ENCODE measurements at places on chromosomes 5 and 9. TPM values are rescaled to one million over a fixed set of nuclear protein-coding genes. Genes with fewer than 3 reads are reported as not detected.

DNA sequence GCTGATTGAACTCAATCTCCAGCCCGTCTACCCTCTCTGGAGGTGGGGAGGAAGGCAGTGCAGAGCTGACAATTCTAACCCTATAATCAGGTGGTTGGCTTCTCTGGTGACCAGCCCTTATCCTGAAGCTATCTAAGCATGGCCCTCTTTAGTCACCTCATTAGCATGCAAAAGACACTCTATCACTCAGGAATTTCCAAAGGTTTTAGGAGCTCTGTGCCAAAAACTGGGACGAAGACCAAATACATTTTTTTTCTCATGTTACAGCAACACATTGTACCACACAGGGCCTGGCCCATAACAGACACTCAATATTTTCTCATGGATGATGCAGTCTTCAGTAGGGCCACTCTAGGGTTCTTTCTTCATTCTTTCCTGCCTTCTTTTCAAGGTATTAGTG, 118.8 kb upstream of the VLDLR start:
- H3K4me1 ChIP-seq: no peaks in the 10 kb centered on the region
- H3K36me3 ChIP-seq: no peaks in the 10 kb centered on the region
- H3K27me3 ChIP-seq: no peaks in the 10 kb centered on the region
- no peak for DNase-seq

Gene LOX
- 3.6 TPM for total RNA-seq

DNA sequence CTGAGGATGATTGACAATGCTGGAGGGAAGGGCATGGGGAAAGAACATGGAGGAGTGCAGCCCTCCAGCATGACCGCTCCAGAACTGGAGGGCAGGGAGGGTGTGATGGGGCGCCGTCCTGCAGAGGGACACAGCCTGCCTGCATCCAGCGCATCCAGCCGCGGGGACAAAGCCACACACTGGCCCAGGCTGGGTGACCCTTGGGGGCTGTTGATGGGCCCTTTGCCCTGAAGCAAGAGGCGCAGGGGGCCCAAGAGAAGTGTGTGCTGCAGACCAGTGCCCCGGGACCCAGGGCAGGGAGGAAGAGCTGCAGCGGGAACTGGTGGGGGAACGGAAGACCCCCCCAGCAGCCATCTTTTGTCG, 169.8 kb upstream of the PPP1R26 start:
- no peak overlapping the region for H3K27ac ChIP-seq
- no peaks in the 10 kb centered on the region for H3K4me1 ChIP-seq
- H3K27me3 ChIP-seq: no peaks in the 10 kb centered on the region
- H3K36me3 ChIP-seq: no peaks in the 10 kb centered on the region

GRCh38 chr5:131682175-131682574, 47.1 kb upstream of the RAPGEF6 start:
- no peaks in the 10 kb centered on the region for H3K27me3 ChIP-seq
- H3K4me1 ChIP-seq: no peaks in the 10 kb centered on the region
- peaks cover 10% of the 10 kb centered on the region for H3K36me3 ChIP-seq
- H3K27ac ChIP-seq: no peak overlapping the region
- DNase-seq: no peak
- H3K4me3 ChIP-seq: no peak overlapping the region

GRCh38 chr5:135088911-135089310, 54.9 kb upstream of the PITX1 start:
- H3K27me3 ChIP-seq: no peaks in the 10 kb centered on the region
- H3K27ac ChIP-seq: no peak overlapping the region
- no peaks in the 10 kb centered on the region for H3K36me3 ChIP-seq
- H3K4me1 ChIP-seq: no peaks in the 10 kb centered on the region
- no peak for DNase-seq
- H3K4me3 ChIP-seq: no peak overlapping the region

DNA sequence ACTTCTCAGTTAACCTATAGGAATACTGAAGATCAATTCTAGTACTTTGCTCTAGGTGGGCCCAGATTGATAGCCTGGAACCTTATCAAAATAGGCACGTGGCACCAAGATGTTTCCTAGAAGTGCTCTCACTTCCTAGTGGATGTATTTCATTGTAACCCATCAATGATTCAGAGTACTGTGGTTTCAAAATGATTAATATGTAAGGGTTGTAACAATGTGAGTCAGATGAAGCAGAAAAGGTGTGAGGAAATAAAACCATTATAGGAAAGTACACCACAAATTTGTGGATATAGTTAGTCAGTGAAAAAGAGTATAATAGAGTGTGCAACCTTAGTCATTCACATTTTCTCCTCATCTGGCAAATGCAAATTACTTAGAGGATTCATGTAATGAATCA, 177.3 kb upstream of the FST start:
- H3K4me1 ChIP-seq: no peaks in the 10 kb centered on the region
- H3K27ac ChIP-seq: no peak overlapping the region
- no peaks in the 10 kb centered on the region for H3K36me3 ChIP-seq
- DNase-seq: no peak

Gene MIGA2
- 27.7 TPM for total RNA-seq

GRCh38 chr5:149175346-149176105, 34.2 kb downstream of the ABLIM3 start:
- no peak overlapping the region for H3K27ac ChIP-seq
- H3K4me1 ChIP-seq: no peaks in the 10 kb centered on the region
- no peak for DNase-seq
- no peak overlapping the region for H3K4me3 ChIP-seq

- no peaks in the 10 kb centered on the region for H3K27me3 ChIP-seq
- no peak overlapping the region for H3K4me3 ChIP-seq
- no peaks in the 10 kb centered on the region for H3K4me1 ChIP-seq
- H3K36me3 ChIP-seq: no peaks in the 10 kb centered on the region
- H3K27ac ChIP-seq: no peak overlapping the region
- DNase-seq: no peak
Observed at GRCh38 chr9:18668944-18669343, 195.0 kb downstream of the ADAMTSL1 start.

DNA sequence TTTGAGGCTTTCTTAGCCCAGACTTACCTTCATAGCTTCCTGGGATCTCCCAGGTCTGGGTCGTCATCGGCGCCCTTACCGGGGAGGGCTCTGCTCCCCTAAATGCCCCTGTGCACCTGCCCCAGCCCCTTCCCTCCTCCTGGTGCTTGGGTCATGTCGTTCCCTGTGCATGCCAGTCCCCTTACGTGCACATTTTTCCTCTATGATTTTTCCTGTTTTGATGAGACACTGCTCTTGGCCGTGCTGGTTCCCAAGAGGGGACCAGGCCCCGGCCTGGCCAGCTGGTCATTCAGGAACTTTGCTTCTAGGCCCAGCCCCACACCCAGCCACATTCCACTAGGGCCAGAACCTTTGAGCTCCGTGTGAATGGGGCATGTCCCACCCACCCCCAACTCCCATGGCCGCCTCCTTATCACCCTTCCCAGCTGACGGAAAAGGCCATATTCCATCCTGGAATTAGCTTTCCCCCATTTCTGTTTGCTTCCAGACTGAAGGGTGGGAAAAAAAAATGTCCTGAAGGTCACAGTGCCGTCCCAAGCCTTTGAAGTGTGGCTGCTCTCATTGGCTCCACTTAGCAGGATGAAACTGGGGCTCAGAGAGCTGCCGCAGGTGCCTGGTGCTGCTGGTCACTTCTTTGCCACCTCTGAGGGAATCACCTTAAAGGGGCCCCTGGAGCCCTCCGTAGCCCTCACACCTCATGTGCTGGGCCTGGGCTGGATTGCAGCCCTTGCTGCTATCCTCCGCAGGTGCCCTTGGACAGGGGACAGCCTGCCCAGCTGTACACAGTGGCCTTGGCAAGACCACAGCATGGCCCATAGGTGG, 25.1 kb downstream of the ERGIC1 start:
- H3K36me3 ChIP-seq: no peaks in the 10 kb centered on the region
- H3K27ac ChIP-seq: no peak overlapping the region
- no peak overlapping the region for H3K4me3 ChIP-seq
- no peak for DNase-seq

Gene TXN
- 266 TPM for total RNA-seq

DNA sequence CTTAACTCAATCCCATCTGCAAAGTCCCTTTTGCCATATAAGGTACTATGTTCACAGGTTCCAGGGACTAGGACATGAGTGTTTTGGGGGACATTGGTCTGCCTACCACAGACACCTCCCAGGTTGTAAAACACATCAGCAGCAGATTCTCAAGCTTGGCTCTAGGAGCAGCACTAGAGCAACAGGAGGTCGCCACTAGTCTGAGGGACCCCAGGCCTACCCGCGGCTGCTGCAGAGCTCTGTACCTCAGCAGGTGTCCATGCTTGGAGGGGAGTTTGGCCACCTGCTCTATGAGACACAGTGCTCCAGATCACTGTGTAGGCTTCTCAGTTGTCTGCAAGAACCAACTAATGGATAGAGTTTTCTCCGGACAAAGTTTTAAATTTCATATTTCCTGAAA, 262.2 kb upstream of the ARRDC3 start:
- H3K4me1 ChIP-seq: peaks cover 11% of the 10 kb centered on the region
- H3K27ac ChIP-seq: no peak overlapping the region
- DNase-seq: no peak
- H3K27me3 ChIP-seq: no peaks in the 10 kb centered on the region
- H3K36me3 ChIP-seq: no peaks in the 10 kb centered on the region
- H3K4me3 ChIP-seq: no peak overlapping the region

Gene SPINK4
- total RNA-seq: not detected

- no peaks in the 10 kb centered on the region for H3K4me1 ChIP-seq
- peak overlapping the region; percentile 68 for H3K4me3 ChIP-seq
- H3K27ac ChIP-seq: peak overlapping the region; percentile 62
- no peak for DNase-seq
- no peaks in the 10 kb centered on the region for H3K36me3 ChIP-seq
Observed at GRCh38 chr5:131169810-131170539, 769 bp upstream of the LYRM7 start.

GRCh38 chr9:96875461-96876142, 21.3 kb upstream of the ZNF782 start:
- no peaks in the 10 kb centered on the region for H3K27me3 ChIP-seq
- DNase-seq: peak; percentile 94
- H3K27ac ChIP-seq: peak overlapping the region; percentile 62
- H3K4me3 ChIP-seq: peak overlapping the region; percentile 61
- H3K4me1 ChIP-seq: no peaks in the 10 kb centered on the region

GRCh38 chr9:79812099-79812498, 240.3 kb downstream of the TLE4 start:
- peak overlapping the region; percentile 21 for H3K4me3 ChIP-seq
- peak overlapping the region; percentile 51 for H3K27ac ChIP-seq
- H3K27me3 ChIP-seq: no peaks in the 10 kb centered on the region

DNA sequence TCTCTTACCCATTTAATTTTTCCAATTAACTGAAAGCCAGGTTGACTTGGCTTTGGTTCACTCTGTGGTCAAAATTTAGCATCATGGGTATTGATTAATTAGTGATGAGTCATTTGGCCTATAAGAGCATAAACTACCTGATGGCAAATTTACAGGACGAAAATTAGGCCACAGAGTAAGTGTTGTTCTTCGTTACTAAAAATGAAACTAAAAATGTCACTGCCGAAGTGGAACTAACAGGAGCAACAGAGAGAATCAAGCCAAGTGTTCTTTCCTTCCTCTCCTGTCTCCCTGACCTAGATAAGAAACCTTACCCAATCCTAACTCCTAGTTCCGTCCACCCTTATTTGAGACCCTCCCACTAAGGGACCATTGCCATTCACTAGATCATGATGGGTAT, 176.9 kb downstream of the RAB3C start:
- no peaks in the 10 kb centered on the region for H3K4me1 ChIP-seq
- no peaks in the 10 kb centered on the region for H3K27me3 ChIP-seq
- H3K36me3 ChIP-seq: no peaks in the 10 kb centered on the region
- no peak overlapping the region for H3K27ac ChIP-seq
- no peak for DNase-seq

Gene BARX1
- total RNA-seq: 9.8 TPM

Gene CFAP90
- not detected for total RNA-seq

DNA sequence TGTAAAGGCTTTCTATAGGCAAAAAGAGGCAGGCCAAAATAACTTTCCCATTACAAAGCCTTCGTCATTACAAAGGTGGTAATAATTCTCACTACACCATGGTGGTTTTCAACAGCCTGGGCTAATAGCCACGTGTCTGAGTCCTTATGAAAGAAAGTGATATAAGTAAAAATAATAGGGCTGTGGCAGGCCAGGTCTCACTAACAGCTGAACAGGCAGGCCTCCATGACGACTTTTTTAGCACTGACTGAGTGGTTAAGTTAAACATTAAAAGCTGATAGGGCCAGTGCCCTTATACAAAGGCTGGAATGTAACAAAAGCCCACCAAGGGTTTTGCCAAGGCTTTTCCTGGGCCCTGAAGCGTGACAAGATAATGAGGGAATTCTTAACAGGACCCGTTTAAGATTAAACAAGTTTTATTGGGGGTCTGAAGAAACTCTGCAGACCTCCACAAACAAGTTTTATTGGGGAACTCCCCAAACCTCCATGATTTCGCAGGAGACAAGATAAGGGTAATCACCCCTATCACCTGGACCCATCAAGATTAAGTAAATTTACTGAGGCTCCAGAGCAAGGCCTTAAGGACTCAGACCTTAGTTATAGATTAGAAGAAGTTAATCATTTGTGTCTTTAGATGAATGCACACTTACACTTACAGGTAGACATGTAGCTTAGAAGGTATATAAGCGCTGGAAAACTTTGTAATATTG, 412.9 kb downstream of the CHSY3 start:
- H3K4me3 ChIP-seq: no peak overlapping the region
- no peaks in the 10 kb centered on the region for H3K36me3 ChIP-seq
- H3K4me1 ChIP-seq: no peaks in the 10 kb centered on the region
- no peaks in the 10 kb centered on the region for H3K27me3 ChIP-seq

DNA sequence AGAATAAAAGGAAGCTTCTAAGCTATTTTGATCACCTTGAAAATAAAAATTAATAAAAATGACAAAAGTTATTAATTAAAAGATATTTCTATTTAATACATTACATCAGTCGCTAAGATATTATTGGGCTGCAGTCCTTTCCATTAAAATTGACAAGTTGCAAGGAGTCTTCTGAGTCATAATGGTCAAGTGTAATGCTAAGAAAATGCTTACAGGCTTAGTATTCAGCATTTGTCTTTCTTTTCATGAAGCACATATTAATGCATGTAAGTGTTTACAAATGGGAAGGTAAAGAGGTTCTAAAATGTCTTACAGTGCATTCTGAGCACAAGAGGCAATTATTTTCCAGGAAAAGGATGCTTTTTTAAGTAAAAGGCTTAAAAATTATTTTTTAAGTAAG, 17.3 kb downstream of the SPINK9 start:
- peaks cover 19% of the 10 kb centered on the region for H3K27me3 ChIP-seq
- H3K27ac ChIP-seq: no peak overlapping the region
- DNase-seq: no peak
- no peaks in the 10 kb centered on the region for H3K4me1 ChIP-seq

Measured in A673 (cell line).